ENCODE measurements at places on chromosomes 2 and 18.

- no peak for DNase-seq
These were observed 5.8 kb upstream of the DUSP2 start for GRCh38 chr2:96150791-96151594.

- DNase-seq = no peak
These were observed 42.7 kb downstream of the SAP130 start for GRCh38 chr2:127985026-127985734.

GRCh38 chr18:79974025-79974654, 9.7 kb downstream of the HSBP1L1 start:
- DNase-seq = no peak

DNA sequence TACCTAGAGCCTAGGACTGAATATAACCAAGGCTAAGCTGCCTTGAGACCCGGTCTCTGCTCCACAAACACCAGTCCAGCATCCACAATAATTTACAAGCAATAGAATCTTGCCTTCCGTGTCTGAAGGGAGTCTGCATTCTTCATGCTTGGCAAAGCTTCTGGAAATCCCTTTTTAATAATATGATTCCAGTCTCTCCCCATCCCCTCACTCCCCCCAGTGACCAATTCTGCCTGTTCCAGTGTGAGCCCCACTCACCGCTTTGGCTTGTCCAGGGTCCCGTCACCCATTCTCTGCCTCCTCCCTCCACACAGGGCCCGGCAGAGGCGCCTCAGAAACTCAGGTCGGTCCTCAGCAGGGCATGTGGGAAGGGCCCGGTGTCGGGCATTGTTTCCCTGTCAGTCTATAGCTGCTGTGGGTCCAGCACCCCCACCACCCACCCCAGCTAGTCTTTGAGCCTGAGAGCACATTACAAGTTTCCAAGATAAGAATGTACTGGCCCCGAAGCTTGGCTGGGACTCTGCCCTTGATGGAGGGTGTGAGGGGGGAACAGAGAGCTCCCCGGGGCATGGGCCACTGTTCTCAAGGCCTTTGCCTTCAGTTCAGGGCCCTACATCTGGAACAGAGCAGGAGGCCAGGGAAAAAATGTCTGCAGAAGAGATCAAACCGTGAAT, 129.7 kb upstream of the MYCN start:
- no peak for DNase-seq

DNA sequence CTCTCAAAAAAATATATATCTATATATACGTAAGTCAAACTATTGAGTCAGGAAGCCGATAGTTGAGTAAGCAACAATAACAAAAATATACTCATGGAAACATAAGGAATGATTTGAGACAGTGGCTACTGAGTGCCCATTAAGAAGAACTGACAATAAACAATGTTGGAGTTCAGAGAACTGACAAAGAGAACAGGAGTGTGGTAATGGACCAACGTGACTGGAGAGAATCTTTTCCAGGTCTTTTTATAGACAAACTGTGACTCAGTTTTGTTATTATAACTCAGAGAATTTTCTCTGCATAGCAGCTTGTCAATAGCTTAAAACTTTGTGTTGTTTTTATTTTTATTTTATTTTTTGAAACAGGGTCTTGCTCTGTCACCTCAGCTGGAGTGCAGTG, 4.6 kb upstream of the GALM start:
- no peak for DNase-seq

- no peak for DNase-seq
These were observed 141.9 kb downstream of the MYCN start for GRCh38 chr2:16082276-16082675.

GRCh38 chr18:70421471-70422390, 132.9 kb downstream of the SOCS6 start:
- DNase-seq = peak; percentile 94

DNA sequence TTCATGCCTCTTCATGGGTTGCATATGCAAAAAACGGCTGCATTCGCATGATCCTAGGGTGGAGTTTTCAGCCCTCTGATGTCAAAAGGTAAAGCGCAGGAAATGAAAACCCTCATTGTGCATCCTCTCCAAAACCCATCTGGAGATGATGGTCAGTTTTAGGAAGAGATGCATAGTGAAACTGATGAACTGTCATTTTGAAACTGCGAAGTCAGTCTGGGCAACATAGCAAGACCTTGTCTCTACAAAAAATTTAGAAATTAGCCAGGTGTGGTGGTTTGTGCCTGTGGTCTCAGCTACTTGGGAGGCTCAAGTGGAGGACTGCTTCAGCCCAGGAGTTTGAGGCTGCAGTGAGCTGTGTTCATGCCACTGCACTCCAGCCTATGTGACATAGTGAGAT, 2.5 kb upstream of the TTLL4 start:
- no peak for DNase-seq

GRCh38 chr18:75473316-75473715, 45.8 kb upstream of the SMIM21 start:
- no peak for DNase-seq

GRCh38 chr2:95277246-95277906, 3.1 kb downstream of the PROM2 start:
- DNase-seq = no peak

GRCh38 chr2:239961662-239962613, 63.2 kb downstream of the NDUFA10 start:
- DNase-seq = no peak

DNA sequence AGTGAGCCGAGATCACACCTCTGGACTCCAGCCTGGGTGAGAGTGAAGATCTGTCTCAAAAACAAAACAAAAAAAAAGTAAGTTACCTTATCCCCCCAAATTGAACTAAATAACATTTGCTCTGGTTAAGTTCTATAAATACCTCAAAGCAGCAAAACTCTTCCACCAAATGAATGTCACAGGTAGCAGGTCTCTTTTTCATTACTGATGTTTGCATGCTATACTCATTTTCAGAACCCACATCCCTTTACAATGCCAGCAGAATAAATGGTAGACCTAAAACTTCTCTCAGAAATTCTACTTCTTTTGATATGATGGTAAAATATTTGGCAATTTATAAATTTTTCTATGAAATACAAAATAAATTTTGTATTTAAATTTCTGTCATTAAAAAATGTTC, 22.3 kb downstream of the INO80D start:
- no peak for DNase-seq
